SJSA1 (cell line): ENCODE measurements at places on chromosomes 3 and 15.

DNA sequence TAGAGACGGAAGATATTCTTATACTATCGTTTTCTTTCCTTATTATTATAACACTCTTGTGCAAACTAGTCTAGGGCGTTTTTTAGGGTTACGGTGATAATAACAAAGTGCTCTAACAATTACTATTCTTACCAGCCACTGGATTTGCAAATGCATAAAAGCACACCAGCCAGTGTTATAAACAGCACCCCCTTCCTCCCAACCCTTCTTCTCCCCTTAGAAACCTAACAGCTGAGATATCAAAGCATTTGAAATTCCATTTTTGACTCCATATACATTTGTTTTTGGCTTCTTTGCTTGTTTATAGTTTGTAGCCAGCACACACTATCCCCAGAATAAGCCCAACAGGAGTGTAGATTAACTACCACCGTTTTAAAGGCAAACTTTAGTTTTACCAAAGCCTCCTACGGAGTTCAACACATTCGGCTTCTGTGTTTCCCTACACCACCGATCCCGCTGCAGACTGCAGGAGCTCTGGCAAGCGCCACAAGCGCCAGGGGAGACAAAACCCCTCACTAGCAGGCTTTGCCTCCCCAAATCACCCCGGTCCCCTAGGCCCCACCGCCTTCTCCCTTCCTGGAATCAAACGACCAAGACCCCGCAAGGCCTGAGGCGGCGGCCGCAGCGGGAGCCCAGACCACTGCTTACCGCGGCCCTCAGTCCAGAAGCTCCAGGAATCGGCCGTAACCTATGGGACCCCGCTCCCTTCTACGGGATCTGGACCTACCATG is 461 bp downstream of the COPB2 start:
- no peak for DNase-seq

DNA sequence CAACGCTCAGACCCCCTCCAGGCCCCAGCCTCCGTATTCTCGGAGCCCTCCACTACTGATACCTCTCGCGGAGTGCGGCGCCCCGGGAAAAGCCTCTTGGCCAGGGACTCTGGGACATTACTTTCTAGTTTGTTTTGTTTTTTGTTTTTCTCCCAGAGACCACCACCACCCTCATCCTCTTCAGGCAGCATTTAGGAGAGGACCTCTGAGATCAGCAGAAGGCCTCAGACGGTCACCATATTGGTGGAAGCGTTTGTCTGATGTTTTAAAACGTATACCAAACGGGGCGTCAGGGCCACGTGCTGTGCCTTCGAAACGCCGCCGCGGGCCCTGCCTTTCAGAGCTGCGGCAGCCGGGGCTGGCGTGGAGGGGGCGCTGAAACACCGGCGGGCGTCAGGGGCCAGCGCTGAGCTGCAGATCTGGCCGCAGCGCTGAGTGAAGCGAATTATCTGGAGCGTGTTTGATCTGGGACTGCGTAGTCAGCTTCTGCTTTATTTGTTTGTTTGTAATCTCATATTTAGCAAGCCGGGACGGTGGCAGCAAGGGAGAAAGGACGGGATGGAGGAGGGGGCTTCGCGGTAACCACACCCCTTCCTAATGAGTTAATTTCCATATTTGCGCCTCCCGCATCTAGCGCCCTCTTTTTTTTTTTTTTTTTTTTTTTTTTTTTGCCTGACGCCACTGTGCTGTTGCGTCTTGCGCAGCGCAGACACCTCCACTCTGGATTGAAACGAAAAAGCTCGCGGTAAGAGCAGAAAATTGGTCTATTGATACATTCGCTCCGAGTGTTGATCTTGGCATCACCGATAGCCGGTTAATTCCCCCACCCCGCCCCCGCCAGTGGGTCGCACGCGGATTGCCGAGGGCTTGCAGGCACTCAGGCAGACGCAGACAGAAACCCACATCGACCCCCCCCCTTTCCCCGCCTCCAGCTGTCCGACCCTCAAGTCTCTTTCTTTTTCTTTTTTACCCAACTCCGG is 14.9 kb downstream of the SOX2 start:
- DNase-seq, result peak; percentile 73

DNA sequence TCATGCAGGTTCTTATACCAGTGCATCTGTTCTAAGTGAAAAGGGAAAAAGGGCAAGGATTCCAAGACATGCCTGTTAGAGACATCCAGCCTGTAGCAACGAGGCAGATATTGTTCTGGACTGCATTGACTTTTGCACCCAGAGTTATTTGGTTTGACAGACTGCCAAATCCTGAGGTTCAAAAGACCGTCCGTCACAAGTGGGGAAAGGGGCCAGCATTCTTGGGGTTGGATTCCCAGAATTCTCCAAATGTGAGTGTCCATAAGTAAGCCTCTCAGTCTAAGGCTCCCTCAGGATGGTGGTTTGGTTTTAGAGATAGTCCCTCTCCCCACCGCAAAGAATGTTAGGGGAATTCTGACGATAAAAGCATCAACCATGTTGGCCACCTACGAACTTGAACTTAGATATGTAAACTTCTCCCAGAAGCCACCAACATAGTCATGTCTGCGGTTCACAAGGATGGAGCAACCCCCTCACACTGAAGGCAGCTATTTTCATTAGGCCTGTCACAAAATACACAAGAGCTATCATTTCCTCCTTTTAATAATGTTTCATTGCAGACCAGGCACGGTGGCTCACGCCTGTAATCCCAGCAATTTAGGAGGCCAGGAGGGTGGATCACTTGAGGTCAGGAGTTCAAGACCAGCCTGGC is 13.6 kb upstream of the LACTB start:
- peak; percentile 100 for DNase-seq

GRCh38 chr3:193660698-193661411 is 67.8 kb downstream of the OPA1 start:
- no peak for DNase-seq

DNA sequence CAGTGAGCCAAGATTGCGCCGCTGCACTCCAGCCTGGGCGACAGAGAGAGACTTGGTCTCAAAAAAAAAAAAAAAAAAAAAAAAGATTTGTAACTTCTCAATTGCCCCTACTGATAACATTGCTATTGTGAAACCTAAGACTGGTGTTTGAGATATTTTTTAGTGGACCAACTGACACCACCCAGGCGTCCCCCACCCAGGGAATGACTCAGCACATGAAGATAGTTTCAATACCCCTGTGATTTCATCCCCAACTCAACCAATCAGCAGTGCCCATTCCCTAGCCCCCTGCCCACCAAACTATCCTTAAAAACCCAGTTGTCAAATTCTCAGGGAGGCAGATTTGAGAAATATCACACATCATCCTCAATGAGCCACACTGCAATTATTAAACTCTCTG is 76.9 kb downstream of the TTBK2 start:
- DNase-seq, result no peak

GRCh38 chr3:66856533-66856932 is 141.6 kb upstream of the KBTBD8 start:
- no peak for DNase-seq

DNA sequence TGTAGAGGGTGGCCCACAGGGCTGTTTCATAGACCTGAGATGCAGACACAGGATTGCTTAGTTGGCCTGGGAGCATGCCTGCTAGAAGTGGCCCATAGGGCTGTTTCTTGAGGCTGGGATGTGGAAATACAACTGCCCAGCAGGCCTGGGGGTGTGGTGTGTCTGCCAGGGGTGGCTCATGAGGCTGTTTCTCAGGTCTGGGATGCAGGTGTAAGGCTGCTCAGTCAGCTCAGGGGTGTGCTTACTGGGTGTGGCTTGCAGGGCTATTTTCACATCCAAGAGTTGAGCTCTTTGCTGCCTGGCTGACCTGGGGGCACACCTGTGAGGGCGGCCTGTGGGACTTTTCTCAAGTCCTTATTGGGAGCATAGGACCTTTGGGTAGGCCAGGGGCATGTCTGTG is 131.3 kb downstream of the DOCK3 start:
- no peak for DNase-seq

GRCh38 chr15:29139072-29139471 is 130.6 kb downstream of the NSMCE3 start:
- DNase-seq, result no peak

- DNase-seq, result no peak
Observed at GRCh38 chr3:46881596-46882376, 4.3 kb downstream of the PTH1R start.

DNA sequence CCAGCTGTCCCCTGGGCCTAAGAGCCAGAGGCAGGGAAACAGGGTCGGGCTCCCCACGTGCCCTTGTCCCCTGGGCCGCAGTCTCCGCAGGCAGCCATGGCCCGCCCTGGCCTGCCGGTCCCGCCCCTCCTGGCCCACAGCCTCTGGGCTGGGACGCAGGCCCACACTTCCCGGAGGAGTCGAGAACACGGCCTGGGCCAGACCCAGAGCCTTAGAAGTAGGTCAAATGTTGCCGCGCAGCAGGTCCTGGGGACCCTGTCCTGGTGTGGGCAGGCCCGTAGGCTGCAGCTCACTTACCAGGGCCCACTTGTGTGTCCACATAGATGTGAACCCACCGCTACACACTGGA is 4.3 kb upstream of the MYL3 start:
- DNase-seq, result no peak

DNA sequence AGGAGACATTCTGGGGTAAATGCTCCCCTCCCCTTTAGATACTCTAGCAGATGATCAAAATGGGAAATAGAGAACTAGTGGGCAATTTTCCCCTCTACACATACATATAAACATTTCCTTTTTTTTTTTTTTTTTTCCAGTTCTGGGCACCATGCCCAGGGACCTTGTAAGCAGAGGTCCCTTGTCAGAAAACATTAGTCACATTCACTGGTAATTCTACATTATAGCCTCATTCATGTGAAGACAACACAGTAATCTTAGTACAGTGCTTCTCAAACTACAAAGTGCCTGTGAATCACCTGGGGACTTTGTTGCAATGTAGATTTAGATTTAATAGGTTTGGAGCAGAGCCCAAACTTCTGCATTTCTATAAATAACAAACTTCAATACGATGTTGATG is 60.1 kb upstream of the ACTC1 start:
- peak; percentile 55 for DNase-seq

- no peak for DNase-seq
Observed at GRCh38 chr15:70535071-70535954, 228.0 kb downstream of the UACA start.

DNA sequence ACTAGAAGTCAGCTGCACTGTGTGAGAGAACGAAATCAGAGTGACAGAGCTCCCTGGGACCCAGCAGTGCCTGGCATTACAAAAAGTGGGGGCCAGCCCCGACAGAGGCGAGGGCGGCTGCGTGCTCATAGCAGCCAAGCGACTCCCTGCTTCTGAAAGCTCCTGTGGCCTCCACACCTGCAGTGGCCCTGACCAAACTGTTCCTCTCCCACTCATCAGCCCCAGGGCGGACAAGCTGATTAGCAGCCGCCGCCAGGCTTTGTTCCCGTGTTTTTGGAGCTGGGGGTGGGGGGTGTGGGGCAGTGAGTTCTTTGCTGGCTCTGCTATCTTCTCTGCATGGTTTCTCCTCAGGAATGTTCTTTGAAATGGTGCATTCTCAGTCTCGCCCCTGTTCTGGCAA is 58.1 kb downstream of the DGKG start:
- no peak for DNase-seq

DNA sequence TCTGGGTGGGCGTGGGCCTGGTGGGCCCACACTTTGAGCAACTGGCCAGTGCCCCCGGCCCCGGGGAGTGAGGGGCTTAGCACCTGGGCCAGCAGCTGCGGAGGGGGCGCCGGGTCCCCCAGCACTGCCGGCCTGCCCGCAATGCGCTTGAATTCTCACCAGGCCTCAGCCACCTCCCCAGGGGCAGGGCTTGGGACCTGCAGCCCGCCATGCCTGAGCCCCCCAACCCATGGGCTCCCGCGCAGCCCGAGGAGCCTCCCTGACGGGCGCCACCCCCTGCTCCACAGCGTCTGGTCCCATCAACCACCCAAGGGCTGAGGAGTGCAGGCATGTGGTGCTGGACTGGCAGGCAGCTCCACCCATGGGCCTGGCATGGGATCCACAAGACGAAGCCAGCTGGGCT is 484.3 kb downstream of the UNC13C start:
- no peak for DNase-seq

GRCh38 chr3:109072194-109072593 is 45.7 kb downstream of the MORC1 start:
- DNase-seq, result no peak

GRCh38 chr15:74868059-74868458 is 5.1 kb downstream of the SCAMP2 start:
- no peak for DNase-seq

- peak; percentile 28 for DNase-seq
Observed at GRCh38 chr3:58271901-58272501, 34.0 kb upstream of the RPP14 start.

- DNase-seq, result peak; percentile 92
Observed at GRCh38 chr3:47282424-47283192, at the start of the genes KIF9 and KLHL18. Gene KIF9 (minus strand): TSS chr3:47282799. CDS start chr3:47277374, 5,425 bp downstream. Gene KLHL18 (plus strand): TSS chr3:47282944. CDS start chr3:47282966, 22 bp downstream.

DNA sequence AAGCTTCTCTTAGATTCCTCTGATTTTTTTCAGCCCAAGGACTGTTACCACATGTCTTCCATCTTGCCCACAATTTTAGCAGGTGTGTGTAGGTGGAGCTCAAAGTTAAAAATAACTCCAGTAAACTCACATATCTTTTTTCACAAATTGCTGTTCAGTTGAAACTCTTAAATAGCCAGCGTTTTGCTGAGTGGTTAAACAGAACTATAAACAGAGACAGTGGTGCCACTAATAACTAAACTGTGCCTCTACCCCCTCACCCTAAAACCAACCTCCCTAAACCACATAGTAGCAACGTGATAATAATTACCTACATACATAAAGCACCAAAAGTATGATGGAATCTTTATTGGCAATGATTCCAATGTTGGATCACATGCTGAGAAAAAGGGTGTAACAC is 525.1 kb downstream of the PDCD6IP start:
- no peak for DNase-seq

GRCh38 chr3:44883999-44884431 is 9.6 kb downstream of the TGM4 start:
- peak; percentile 92 for DNase-seq

DNA sequence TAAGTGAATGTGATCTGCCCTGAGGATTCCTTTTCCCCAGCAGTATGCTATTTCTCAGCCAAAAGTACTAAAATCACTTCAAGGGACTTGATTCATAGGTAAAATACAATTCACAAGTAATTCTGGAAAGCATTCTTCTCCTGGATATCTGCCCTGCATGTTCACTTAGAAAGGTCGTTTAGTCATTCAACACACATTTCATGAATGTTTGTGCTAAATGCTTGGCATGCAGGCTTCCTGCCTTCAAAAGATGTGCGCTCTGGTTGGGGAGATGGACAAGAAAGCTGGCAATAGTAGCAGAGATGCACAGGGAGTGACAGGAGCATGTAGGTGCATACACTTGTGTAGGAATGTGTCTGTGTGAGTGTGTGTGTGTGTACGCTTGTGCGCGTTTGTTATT is 360.7 kb downstream of the PTPRG start:
- no peak for DNase-seq

DNA sequence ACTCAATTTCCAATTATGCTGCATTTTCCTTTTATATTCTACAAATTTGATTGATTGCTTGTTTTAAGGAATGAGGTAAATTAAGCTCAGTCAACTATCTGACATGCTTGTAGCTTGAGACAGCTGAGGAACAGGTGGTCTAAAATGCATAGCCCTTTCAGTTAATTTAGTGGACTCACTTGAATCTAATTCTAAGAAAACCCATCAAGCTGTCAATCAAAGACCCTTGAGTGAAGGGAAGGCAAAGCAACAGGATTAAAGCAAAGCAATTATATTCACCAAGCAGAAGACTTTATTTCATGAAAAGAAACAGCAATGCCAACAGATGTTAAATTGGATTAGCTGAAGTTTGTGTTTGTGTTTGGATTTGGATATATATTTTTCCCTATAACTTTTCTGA is 228.5 kb downstream of the ARPP21 start:
- DNase-seq, result no peak
